ENCODE measurements at places on chromosomes 6 and 20.

- no peak for DNase-seq
Observed at GRCh38 chr6:105795366-105795765, 290.8 kb upstream of the PRDM1 start.

- no peak for DNase-seq
Observed at GRCh38 chr6:84876723-84877514, 112.5 kb upstream of the TBX18 start.

DNA sequence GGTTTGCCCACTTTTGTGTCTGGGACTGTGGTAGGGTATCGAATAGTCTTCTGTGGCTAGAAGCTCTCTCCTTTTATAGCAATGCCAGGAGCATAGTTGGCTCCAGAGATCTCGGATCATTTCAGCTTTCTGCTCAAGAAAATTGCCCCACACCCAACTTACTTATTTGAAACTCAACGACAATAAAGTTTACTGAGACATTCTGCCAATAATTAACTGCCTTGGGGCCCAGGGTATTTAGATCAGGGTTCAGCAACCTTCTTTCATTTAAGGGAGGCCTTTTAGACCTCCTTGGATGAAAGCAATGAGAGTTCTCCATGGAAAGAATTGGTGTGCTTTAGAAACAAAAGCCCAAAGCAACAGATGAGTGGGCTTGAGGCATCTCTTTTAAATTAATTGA is 53.8 kb upstream of the GMPR start:
- DNase-seq, result no peak

- DNase-seq, result no peak
Observed at GRCh38 chr20:62550087-62550632, 74.4 kb upstream of the GATA5 start.

- no peak for DNase-seq
Observed at GRCh38 chr6:158026901-158027589, 45.4 kb downstream of the SYNJ2 start.

- no peak for DNase-seq
Observed at GRCh38 chr20:6744805-6745204, 22.7 kb upstream of the BMP2 start.

GRCh38 chr20:40687384-40688128 is 1.5 kb downstream of the MAFB start:
- DNase-seq, result no peak

DNA sequence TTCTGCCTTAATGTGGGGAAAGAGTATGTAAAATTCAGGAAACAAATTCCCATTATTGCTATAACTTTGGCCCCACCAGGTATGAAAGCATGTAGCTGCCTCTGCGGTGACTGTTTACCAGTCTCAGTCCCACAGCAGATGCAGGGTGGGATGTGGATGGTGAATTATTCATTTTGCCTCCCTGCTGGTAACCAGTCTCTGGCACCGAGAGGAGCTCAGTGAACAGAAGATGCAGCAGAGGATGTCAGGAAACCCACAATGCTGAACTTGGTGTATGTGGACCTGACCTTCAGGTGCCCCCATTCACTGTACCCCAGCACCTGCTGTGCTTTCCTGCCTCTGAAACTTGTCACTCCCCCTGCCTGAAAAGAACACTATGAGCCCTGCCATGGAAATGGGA is 8.8 kb upstream of the METTL24 start:
- DNase-seq, result no peak

DNA sequence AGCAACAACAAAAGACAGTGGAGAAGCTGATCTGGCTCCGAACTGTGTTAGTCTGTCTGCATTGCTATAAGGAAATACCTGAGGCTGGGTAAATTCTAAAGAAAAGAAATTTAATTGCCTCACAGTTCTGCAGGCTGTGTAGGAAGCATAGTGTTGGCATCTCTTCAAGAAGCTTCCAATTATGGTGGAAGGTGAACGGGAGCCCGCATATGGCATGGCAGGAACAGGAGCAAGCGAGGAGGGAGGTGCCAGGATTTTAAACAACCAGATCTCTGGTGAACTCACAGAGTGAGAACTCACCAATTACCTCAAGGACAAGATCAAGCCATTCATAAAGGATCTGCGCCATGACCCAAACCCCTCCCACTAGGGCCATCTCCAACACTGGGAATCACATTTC is 293.5 kb downstream of the SMOC2 start:
- no peak for DNase-seq

DNA sequence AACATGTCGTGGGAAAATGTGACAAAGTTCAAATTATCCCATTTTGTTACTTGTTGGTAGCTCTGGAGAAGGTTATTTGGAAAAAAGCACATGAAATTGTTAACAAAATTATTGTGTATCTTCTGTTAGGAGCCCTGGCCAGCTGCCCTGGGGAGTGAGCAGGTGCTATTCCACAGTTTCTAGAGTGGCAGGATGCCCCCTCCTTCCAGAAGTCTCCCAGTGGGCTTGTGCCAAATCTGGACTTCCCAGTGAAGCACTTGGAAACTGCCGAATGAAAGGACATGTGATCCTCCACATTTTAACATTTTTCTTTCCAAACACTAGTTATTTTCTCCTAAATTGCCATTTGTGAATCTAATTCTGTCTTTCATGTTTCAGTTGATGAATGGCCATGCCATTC is 66.9 kb upstream of the CLDN20 start:
- DNase-seq, result no peak

DNA sequence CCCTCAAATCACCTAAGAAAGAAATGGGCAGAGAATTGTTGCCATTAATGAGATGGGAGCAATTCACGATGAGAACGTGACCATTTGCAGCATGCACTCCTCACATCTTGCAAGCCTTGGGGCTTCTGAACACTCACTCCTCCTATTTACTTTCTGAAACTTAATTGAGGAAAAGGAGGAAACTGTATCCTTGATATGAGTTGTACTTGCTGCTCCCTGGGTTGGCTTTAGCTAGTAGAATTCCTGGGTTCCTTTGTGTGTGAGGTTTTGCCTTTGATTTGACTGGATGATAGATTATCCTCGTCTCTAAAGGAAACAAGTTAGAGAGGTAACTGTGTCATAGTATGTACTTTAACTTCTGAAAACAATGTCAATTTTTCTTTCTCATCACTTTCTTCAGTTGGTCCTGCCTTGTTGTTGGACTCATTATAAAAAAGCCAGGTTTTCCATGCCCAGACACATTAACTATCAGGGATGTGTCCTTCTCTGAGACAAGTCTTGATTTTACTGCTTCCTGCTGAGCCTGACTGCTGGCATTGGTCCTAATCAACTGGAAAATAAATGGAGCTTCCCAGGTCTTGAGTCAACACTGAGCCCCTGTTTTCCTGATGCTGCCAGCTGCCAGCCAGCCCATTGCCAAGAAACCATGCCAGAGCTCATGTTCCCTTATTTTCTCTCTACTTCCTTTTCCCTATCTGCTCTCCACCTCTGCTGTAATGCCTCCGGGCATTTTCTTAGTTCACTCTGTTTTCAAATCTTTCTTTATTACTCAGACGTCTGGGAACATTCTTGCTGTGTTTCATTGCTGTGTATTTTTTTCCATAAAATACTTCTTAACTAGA is 6.0 kb upstream of the MRAP2 start:
- no peak for DNase-seq

- peak; percentile 25 for DNase-seq
Observed at GRCh38 chr6:39347906-39348585, 25.5 kb upstream of the KCNK16 start.

DNA sequence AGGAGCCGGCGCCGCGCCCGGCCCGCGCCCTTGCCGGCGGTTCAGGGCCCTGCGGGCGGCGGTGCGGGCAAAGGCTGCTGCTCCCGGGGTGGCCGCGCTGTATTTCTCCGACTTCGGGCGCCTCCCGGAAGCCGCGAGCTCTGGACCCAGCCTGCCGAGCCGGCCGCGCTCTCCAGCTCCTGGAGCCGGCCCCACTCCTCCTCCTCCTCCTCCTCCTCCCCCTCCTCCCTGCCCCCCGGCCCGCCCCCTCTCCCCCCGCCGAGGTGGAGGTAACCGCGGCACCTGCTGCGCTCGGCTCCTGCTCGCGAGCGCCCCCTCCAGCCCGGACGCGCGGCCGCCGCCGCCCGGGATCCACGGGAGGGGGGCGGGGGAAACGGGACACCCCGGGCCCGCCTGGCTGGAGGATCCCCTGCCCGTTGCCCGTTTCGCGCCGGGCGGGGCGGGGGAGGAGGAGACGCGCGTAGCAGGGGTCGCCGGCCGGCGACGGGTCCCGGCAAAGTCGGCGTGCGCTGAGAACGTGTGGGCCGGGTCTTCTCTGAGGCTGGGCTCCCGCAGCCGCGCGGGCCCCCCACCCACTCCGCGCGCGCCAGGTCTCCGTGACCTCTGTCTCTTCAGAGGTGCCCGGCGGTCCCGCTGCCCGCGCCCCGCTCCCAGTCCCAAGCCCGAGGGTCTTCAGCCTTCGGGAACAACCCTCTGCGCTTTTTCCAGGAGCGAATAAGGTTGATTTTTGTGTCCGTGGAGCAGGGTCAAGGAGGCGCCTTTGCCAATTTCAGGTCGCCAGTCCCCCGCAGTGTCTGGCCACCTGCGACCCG is at the start of gene SLC22A23:
TSS of gene SLC22A23 (minus strand) at position 153 of the 812 bp plus-strand sequence. CDS start 491 bp downstream, outside the sequence.
- peak; percentile 55 for DNase-seq

GRCh38 chr6:26270903-26271667 is 93.9 kb upstream of the BTN3A2 start:
- DNase-seq, result peak; percentile 61

DNA sequence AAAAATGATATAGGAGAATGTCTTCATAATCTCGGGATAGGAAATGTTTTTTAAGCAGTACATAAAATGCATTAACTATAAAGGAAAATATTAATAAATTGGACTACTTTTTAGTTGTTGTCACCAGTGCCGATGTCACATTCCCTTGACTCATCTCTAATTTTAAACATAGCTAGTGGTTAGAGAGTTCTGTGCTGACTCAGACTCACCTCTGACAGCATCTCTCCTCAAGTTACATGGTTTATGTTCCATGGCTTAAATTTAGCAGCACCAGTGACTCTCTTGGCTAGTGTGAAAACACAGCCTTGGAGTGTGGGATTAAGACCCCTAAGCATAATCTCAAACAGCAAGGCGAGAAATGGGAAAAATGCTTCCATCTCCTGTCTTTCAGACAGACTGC is 311.8 kb upstream of the MMS22L start:
- DNase-seq, result no peak

- DNase-seq, result no peak
Observed at GRCh38 chr6:7697432-7697819, 28.5 kb upstream of the BMP6 start.

DNA sequence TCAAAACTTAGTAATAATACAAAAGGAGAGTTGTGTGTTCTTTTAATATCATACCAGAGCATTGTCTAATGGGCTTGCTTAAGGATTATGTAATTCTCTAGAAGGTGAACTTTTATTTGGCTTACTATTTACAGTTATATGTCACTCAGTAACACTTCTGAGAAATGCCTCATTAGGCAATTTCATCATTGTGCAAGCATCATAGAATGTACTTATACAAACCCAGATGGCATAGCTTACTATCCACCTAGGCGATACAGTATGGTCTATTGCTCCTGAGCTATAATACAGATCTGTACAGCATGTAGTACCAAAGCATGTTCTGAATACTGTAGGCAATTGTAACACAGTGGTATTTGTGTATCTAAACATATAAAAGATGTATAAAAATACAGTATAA is 340.1 kb downstream of the PHF3 start:
- no peak for DNase-seq

DNA sequence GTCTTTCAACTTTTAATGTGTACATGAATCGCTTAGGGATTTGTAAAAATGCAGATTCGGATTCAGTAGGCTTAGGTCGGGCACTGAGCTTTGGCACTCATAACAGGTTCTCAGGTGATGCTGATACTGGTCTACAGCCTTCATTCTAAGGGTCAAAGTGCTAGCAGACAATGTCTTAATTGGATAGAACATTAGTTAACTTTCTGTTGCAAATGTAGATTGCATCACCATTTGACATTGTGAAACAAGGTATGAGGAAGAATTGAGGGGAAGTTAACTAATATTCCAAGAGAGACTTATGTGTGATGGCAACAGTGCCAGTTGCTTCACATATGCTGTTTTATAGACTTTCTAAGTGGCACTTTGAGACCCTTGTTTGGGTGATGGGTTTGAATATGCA is 86.9 kb downstream of the MLIP start:
- no peak for DNase-seq

DNA sequence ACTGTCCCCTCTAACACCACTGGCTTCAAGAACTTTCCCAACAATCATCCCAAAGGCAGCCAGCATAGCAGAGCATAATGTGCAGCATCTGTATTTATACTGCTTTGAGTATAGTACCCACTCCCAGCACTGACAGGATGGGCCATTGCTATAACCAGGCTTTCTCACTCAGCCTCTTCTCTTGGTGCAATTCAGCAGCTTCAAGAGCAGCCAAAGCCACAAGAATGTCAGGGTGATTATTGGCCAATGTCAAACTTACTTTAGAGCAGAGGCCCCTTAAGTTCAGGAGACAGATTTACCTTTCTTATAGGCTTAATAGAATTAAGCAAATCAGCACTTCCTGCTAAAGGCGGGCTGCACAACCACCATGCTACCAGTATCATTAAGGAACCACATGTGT is 232.4 kb upstream of the RSPO3 start:
- DNase-seq, result no peak

- DNase-seq, result no peak
Observed at GRCh38 chr6:125356884-125357283, 55.1 kb upstream of the HDDC2 start.

DNA sequence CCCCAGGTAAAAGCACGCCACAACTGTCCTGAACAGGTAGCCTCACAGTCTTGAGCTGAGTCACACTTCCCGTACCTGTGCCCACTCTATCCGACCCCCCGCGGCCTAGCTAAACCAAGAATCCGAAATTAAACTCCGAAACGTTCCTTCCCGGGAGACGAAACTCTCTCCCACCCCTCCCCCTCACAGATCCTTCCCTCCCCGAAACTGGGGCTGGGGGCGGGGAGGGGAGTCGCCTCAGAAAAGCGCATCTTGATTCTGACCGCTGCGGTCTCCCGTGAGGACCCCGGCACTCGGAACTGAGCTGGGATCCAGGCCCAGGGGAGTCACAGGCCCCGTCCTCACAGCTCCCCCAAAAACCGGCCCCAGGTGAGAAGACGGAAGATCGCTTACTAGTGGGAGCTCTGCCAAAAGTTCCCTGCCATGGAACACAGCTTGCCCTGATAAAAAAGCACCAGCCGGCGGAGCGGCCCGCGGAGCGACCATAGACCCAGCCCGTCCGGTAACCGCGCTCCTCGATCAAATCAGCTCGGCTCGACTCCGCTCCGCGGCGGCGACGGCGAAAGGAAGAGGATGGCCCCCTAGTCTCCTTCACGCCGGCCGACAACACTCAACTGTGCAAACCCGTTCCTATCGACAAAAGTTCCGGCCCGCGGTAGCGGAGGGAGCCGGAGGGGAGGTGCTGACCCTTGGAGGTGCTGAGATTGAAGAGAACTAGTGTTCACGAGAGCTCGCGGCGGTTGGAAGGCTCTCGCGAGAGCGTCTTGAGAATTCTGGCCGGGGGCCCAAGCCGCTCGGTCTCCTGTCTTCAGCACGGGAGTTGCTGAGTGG is at the start of gene CCNC:
TSS of gene CCNC (minus strand) at position 558 of the 831 bp plus-strand sequence. CDS start at position 425, 133 bp downstream.
- peak; percentile 89 for DNase-seq

DNA sequence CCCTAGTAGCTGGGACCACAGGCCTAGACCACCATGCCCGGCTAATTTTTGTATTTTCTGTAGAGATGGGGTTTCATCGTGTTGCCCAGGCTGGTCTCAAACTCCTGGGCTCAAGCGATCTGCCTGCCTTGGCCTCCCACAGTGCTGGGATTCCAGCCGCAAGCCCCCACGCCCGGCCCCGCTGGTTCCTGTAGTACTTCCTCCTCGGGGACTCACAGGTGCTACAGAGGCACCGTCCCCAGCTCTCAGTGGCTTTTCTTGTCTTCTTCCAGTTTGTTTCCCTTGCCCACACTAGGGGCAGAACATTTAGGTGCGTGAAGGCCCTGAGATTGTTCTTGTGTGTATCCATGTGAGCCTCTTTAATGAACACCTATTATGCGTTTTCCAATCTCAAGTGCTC is 773 bp upstream of the ZBP1 start:
- no peak for DNase-seq

All from stimulated activated CD8-positive, alpha-beta memory T cell treated with anti-CD3 and anti-CD28 coated beads, Interleukin-15, amount 100 ng/mL, for 48 hours (primary cell).